CD4-positive, alpha-beta memory T cell (primary cell): ENCODE measurements at places on chromosomes 5 and 9.

GRCh38 chr5:133487093-133487492 lies 125.2 kb downstream of the FSTL4 start:
- DNase-seq, result no peak

GRCh38 chr5:542319-543311 lies 18.4 kb upstream of the SLC9A3 start:
- DNase-seq, result no peak

- DNase-seq, result no peak
Measured at GRCh38 chr5:57976506-57976905, 483.4 kb downstream of the PLK2 start.

GRCh38 chr5:149301744-149302380 lies 30.2 kb downstream of the AFAP1L1 start:
- DNase-seq, result no peak

- no peak for DNase-seq
Measured at GRCh38 chr5:27171761-27172261, 133.4 kb upstream of the CDH9 start.

GRCh38 chr5:131279204-131279603 lies 15.4 kb downstream of the CDC42SE2 start:
- no peak for DNase-seq

DNA sequence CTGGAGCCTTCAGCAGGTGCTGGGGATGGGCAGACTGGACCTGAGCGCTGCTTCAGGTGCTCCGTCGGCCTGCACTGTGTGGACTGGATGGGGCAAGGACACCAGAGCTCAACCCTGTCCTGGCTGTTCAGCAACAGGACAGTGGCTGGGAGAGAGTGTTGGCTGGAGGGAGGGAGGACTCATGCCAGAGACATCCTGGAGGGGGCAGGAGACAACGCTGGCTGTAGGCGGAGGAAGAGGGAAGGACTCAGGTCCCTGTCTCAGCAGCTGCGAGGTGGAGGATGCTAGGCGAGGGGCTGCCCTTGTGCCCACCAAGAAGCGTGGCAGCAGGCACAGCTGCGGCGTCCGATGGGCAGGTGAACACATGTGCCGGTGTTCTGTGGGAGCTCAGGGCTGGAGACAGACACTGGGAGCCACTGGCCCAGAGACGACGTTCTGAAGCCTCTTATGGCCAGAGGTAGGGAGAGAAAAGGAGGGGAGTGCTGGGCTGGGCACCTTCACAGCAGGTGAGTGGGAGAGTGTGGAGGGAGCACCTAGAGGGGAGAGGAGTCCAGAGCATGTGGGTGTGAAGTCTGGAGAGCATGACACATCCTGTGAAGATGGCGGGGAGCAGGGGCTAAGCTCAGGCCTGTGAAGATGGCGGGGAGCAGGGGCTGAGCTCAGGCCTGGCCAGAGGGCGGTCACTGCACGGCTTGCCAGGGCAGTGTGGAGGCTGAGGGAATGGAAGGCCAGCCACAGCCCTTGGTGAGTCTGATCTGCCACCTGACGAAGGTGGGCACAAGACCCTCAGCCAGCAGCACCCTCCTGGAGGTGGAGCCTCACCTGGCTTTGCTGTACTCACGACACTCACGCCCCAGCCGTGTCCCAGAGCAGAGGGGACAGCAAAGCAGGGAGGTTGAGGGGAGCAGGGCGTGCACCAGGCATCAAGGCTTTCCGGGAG lies 79.1 kb upstream of the FCN1 start:
- no peak for DNase-seq

GRCh38 chr5:134864707-134865106 lies 9.5 kb upstream of the TXNDC15 start:
- no peak for DNase-seq

DNA sequence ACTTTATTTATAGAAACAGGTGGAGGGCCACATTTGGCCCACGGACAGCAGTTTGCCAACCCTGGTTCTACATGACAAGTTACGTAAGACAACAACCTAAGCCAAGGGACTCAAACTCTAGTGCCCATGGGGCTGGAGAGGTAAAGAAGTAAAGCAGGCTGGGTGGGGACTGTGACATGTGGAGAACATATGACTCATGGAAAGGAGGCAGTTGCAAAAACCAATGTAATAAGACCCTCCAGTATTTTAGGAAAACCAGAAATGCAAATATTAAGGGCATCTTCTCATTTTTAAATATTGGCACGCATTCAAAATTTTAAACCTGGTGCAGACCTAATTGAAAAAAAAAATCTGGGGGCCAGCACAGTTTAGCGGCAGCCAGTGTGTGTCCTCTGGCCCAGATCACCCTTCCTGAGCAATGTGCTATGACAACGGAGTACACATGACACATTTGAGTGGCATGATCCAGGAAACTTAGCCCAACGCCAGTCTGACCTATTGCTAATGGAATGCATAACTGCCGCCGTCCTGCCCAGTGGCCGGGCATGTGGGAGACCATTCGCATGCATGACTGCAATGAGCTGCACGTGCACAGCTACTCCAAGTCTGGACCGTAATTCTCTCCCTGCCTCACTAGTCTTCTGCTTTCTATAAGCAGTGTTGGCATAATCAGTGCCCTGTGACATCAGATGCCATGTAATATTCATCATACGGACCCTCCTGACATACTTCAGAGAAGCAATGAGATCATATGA lies 97.2 kb downstream of the SH3TC2 start:
- DNase-seq, result no peak

DNA sequence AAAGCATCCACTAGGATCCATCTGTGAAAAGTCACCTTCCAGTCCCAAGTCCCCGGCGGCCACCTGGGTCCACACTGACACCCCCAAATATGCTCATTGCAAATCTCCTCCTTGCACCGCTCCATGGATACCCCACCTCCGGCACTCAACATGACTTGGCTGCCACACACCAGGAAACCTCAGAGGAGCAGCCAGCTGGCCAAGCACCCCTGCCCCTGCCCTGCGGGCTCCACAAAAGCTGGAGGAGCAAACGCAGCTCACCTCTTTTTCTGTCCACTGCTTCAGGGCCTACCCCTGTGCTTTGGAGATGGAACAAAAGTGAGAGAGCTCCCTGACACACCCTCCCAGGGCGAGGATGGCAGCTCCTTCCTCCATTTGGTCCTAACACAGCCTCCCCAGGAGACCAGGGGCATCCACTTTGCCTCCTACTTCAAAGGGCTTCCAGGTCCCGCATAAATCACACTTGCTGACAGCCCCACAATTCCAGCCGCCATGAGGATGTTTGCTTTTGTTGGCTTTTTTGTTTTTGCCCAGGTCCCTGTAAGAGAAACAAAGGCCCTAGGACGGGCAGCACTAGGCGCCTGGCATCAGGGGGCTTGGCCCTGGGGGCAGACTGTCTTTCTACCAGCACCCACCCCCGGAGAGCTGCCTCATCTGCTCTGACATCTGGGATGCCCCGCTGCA lies 14.8 kb downstream of the ROR2 start:
- no peak for DNase-seq

- no peak for DNase-seq
Measured at GRCh38 chr5:153584126-153584959, 93.9 kb downstream of the GRIA1 start.

GRCh38 chr9:136754626-136755301 lies 3.3 kb downstream of the LCN8 start:
- no peak for DNase-seq

- DNase-seq, result no peak
Measured at GRCh38 chr9:130500340-130501180, 55.8 kb downstream of the ASS1 start.

- DNase-seq, result no peak
Measured at GRCh38 chr5:167245868-167246267, 1045.6 kb upstream of the WWC1 start.

DNA sequence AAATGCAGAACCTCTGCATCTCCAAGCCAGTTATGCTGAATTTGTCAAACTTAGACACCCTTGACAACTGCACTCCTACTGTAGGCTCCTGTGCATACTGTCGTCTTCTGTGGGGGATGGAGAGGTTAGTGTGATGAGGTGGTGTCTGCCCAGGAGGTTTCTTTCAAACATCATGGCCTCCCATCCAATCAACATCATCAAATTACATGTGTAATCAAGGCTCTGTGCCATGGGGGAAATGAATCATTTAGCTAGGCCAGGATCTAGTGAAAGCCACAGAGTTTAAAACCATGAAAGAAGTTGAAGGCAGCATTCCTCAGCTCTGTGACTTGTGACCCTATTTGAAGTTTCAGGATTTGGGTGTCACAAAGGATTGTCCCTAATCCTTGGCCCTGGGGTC lies 240.6 kb downstream of the MARCHF11 start:
- no peak for DNase-seq

GRCh38 chr9:133610845-133611244 lies 1.7 kb upstream of the FAM163B start:
- DNase-seq, result no peak

DNA sequence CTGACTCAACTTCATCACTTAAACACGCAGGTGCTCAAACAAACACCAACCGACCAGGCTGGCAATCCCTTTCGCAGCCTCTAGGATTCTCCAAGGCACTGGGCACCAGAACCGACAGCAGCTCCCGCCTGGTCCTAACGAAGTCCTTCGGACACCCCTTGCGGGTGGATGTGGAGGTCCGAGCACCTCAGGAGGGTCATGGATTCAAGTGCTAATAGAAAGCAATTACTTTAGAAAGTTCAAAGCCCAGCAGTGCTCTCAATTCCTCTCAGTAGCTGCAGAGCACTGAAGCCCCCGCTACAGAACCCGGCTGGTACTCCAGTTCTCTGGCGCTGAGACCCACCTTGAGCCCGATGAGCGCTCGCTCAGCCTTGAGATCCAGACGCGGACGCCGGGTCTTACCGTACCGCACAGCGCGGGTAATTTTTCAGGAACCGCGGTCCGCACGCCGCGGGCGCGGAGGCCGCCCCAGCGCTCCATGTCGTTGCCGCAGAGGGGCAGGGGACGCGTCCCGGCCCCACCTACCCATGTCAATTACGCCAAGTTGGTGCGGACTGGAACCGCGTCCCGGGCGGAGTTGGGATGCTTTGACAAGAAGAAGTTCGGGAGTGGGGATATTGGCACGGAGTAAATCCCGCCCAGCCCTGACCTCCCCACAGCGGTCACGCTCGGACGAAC lies 638 bp downstream of the MARCHF3 start:
- peak; percentile 44 for DNase-seq

- DNase-seq, result no peak
Measured at GRCh38 chr5:149170299-149170698, 29.0 kb downstream of the ABLIM3 start.

GRCh38 chr5:54325610-54326311 lies 15.4 kb upstream of the ARL15 start:
- DNase-seq, result no peak

- DNase-seq, result no peak
Measured at GRCh38 chr5:81214848-81215247, 18.3 kb upstream of the CKMT2 start.

DNA sequence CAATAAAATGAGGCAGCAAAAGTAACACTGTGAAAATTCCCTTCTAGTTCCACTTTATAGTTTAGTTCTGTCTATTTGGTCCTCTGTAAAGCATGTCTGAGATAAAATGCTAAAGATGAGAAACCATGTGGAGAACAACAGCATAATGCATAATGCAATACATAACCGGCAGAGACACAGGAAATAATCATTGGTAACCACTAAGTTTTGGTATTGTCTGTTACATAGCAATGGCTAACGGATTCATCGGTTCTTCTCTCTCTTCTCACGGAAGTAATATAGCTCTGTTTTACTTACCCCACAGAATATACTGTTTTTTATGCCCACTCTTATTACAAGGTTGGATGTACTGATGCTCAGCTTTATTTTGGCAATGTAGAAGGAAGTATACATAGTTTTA lies 158.9 kb downstream of the FAM174A start:
- DNase-seq, result no peak

DNA sequence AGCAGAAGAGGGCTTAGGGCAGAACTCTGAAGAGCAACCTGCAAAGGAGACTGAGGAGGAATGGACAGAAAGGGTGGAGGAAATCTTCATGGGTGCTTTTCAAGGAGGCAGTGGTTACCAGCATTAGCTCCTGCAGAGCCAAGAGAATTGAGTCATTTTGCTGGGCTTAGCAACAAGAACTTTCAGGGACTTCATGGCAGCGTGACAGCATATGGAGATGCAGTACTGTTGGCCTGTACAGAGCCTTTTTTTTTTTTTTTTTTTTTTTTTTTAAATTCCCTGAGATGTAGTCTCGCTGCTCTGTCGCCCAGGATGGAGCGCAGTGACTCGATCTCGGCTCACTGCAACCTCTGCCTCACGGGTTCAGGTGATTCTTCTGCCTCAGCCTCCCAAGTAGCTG lies 296.0 kb upstream of the DMRT1 start:
- DNase-seq, result no peak

GRCh38 chr9:128003966-128004604 lies 23.3 kb upstream of the EEIG1 start:
- no peak for DNase-seq

- no peak for DNase-seq
Measured at GRCh38 chr5:55540024-55540423, 5.3 kb upstream of the PLPP1 start.

DNA sequence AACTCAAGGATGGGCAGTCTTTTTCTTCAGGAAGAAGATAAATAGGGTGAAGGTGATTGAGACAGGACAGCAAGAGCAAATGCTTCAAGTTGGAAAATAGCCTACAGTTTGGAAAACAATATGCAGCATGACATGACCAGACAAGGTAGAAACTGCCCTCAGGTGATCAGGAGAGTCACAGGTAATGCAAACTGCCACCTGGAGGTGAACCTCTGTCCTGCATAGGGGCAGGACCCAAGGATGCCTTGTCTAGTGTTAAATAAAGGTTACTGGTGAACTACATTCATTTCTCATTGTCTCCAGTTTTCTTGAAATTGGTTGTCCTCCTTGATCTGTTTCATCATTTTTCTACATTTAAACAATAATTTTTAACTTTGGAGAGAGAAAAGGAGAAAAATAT lies 232.1 kb downstream of the SEMA5A start:
- DNase-seq, result no peak

DNA sequence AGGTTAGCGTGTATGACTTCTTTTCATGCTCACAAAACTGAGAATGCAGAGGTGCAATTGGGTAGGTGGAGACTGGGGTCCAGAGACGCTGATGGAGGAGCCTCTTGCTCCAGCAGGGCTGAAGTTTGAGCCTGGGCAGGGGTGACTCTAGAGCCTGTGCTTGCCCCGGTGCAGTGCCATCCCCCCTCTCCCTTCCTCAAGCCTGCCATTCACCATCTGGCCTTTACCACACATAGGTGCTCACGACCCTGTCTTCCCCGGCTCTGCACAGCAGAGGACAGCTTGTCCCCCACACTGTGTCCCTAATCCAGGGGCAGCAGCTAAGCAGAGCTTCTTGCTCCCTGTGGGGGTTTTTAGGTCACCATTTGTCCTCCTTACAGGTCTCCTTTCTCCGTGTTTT lies 86.5 kb downstream of the DAP start:
- DNase-seq, result no peak
